ENCODE measurements at places on chromosomes 16 and 17. TPM values are rescaled to one million over a fixed set of nuclear protein-coding genes. Genes with fewer than 3 reads are reported as not detected.
A peak's percentile ranks its signal among the peaks of the same experiment; 100 is the strongest.

RGS11 gene
- not detected for total RNA-seq

PCGF2 gene
- 4.2 TPM for total RNA-seq

C1QTNF8 gene
- not detected for total RNA-seq

PARD6A gene
- total RNA-seq: 11.5 TPM

ZP2 gene
- total RNA-seq: not detected

KRTAP4-4 gene
- total RNA-seq: not detected

DNA sequence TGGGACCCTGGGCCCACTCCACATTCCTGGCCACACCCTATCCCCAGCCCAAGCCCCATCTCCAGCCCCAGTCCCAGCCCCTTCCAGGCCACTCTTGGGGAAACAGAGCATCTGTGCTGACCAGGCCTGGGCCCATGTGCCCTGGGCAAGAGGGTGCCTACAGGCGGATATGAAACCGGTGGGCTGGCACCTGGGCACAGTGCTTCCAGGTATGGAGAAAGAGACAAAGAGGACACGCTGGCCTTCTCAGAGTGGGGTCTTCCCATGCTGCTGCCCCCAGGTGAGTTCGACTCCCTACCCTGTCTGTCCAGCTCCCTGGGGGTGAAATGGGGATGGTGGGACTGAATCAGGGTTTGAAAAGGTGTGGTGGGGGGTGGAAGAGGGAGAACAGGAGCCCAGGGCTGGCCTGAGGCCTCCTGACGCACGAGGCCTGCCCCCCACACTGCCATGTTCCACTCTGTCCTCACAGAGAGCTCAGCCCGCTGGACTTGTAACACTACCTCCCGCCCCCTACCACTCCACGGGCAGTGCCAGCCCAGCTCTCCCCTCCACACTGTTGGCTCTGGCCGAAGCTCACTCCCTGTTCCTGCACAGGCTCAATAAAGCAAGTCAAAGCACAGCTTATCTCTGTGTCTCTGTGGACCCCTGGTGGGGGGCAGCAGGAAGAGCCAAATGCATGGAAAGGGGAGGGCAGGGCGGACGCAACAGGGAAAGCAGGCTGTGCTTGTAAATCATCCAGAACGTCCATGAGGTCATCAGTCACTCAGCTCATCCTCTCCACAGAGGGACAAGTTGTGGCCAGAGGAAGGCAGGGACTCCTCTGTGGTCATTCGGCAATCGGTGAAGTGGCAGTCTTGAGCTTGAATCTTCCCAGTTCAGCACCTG, 71.1 kb upstream of the TMEM97 start:
- DNase-seq: no peak
- no peaks in the 10 kb centered on the region for H3K36me3 ChIP-seq
- peaks cover 4% of the 10 kb centered on the region for H3K27me3 ChIP-seq
- no peak overlapping the region for H3K4me3 ChIP-seq

DNA sequence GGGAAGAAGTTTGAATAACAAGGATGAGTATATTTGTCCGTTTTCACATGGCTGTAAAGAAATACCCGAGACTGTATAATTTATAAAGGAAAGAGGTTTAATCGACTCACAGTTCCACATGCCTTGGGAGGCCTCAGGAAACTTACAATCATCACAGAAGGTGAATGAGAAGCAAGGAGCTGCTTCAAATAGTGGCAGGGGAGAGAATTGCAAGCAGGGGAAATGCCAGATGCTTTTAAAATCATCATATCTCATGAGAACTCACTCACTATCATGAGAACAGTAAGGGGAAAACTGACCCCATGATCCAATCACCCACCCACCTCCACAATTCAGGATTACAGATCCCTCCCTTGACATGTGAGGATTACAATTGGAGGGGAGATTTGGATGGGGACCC, 212.8 kb upstream of the CDH8 start:
- DNase-seq: no peak
- H3K4me1 ChIP-seq: no peaks in the 10 kb centered on the region
- H3K27me3 ChIP-seq: no peaks in the 10 kb centered on the region
- H3K27ac ChIP-seq: no peak overlapping the region
- H3K36me3 ChIP-seq: no peaks in the 10 kb centered on the region

DNA sequence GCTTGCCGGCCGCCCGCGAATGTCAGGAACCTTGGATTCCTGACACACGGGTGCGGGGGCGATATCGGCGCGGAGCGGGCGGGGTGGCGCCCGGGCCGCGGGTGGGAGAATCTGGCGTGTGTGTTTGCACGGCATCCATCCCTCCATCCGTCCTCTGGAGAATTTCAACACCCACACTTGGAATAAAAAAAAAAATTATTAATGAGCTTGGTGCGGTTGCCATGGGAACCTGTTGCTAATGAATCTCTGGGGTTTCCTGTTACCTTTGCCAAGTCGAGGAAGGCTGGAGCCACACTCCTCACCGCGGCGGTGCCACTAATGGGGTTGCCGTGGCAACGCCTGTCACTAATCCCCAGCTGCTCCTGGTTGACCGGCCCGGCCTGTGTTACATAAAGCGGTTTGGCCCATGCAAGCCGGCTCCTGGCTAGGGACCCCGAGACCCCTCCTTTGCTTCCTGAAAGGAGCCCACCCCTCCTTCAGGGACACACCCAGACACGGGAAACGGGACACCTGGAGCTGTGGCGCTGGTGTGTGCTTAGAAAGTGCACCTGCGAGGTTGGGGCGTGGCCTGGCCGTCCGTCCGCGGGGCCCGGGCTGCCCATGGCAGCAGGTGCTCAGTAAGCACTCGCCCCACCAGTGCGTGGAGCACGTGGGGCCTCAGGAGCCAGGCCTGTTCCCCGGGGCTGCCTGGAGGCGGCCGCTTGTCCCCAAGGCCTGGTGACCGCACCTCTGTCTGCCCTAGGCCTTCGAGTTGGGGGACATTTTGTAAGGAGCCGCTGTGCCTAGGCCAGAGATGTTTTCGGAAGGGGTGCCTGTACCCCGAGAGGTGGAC, 14.6 kb downstream of the CACNA1H start:
- H3K27me3 ChIP-seq: peaks cover 2% of the 10 kb centered on the region
- H3K36me3 ChIP-seq: no peaks in the 10 kb centered on the region
- no peaks in the 10 kb centered on the region for H3K4me1 ChIP-seq

DNA sequence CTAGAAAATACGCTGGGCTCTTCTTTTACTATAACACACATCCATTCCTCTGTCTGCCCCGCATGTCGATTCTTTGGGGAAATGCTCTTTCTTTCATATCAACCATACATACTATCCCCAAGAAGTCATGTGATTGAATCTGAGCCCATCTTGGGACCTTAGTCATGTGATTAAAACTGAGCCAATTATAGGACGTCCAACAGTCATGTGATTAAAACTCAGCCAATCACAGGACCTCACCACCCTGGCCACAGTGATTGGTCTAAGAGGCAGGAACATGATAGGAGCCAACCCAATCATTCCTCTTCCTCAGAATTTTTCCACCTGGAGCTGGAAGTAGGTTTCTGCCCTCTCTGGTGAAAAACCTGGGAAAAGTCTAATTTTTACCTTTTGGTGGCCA, 78.8 kb downstream of the TMEM114 start:
- H3K4me1 ChIP-seq: no peaks in the 10 kb centered on the region
- H3K4me3 ChIP-seq: no peak overlapping the region
- no peak overlapping the region for H3K27ac ChIP-seq

- peak; percentile 57 for DNase-seq
- peak overlapping the region; percentile 27 for H3K4me3 ChIP-seq
- peaks cover 6% of the 10 kb centered on the region for H3K36me3 ChIP-seq
Measured at GRCh38 chr16:84544031-84544773, 39.7 kb upstream of the MEAK7 start.

GRCh38 chr16:70800311-70800710, 647 bp downstream of the VAC14 start:
- no peaks in the 10 kb centered on the region for H3K27me3 ChIP-seq
- peaks cover 32% of the 10 kb centered on the region for H3K4me1 ChIP-seq
- H3K27ac ChIP-seq: peak overlapping the region; percentile 44
- peak overlapping the region; percentile 87 for H3K4me3 ChIP-seq

DNA sequence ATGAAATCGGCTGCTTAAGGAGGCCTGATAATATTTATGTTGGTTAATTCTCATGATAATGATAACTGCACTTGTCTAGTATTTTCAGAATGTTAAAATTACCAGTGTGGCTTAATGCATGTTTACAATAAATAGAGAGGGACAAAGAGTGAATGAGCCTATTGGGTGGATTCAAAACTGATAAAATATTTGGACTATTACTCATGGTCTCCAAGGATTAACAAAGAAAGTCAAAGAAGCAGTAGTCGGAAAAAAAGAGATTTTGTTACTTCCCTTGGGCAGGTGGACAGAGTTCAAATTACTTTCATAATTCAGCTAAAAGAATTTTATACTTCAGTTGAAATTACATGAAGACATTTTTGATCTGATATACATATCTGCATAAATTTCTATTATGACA, 258.2 kb upstream of the PMFBP1 start:
- DNase-seq: no peak
- no peaks in the 10 kb centered on the region for H3K4me1 ChIP-seq
- no peak overlapping the region for H3K4me3 ChIP-seq

DNA sequence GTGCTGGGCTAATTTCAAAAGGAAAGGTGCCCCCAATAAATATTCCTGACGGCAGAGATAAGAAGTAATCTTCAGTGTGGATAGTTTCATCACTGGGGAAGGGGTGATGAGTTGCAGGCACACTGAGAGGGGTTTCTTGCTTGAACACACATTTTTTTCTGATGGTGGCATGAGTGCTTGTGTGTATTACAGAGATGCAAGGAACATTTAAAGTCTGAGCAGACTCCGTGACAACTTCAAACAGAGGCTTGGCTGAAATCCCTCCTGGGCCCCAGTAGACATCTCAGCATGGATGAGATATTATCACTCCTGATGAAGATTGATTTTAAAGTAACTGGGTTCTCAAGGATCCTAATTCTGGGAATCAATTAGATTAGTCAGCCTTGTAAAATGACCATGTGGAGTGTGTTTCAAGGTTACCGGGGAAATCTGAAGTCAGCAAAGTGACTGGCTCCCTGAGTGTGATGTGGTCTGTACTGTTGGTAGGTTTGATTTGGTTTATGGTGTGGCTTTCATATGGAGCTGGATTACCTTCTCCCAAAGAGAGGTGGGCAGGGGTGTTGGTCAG, 435.8 kb upstream of the EEF2KMT start:
- no peak overlapping the region for H3K4me3 ChIP-seq
- H3K36me3 ChIP-seq: no peaks in the 10 kb centered on the region
- H3K27me3 ChIP-seq: peaks cover 4% of the 10 kb centered on the region
- H3K4me1 ChIP-seq: no peaks in the 10 kb centered on the region
- DNase-seq: no peak

DNA sequence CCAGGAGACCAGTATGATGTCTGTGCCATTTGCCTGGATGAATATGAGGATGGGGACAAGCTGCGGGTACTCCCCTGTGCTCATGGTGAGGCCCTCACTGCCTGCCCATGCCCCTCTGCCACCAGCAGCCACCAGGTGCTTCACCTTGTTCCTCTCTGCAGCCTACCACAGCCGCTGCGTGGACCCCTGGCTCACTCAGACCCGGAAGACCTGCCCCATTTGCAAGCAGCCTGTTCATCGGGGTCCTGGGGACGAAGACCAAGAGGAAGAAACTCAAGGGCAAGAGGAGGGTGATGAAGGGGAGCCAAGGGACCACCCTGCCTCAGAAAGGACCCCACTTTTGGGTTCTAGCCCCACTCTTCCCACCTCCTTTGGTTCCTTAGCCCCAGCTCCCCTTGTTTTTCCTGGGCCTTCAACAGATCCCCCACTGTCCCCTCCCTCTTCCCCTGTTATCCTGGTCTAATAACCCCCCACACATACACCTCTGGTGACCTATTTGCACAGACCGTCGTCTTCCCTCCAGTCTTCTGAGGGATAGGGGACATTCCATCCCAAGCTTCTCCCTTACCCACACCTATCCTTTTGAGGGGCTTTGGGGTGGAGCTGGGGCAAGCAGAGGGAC, 3.7 kb downstream of the PFN1 start:
- H3K4me1 ChIP-seq: peaks cover 52% of the 10 kb centered on the region
- H3K27me3 ChIP-seq: peaks cover 1% of the 10 kb centered on the region
- peak overlapping the region; percentile 90 for H3K4me3 ChIP-seq
- peak; percentile 51 for DNase-seq
- H3K36me3 ChIP-seq: peaks cover 71% of the 10 kb centered on the region

- H3K27me3 ChIP-seq: no peaks in the 10 kb centered on the region
- peak overlapping the region; percentile 74 for H3K4me3 ChIP-seq
- peaks cover 74% of the 10 kb centered on the region for H3K4me1 ChIP-seq
Measured at GRCh38 chr17:74212209-74212912, 1.0 kb upstream of the TTYH2 start.

DNA sequence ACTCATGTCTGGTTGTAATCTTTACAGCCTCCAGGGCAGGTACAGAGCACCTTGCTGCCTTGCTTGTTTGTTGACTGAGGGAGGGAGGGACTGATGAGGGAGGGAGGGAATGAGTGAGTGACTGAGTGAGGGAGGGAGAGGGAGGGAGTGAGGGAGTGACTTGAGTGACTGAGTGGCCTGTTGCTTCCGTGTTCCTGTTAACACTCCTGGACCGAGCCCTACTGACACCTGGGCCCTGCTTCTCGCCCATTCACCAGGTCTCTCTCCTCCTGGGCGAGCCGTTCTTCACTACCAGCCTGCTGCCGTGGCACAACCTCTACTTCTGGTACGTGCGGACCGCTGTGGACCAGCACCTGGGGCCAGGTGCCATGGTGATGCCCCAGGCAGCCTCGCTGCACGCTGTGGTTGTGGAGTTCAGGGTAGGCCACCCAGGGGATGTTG, 41.2 kb downstream of the PRMT7 start:
- DNase-seq: no peak
- no peak overlapping the region for H3K4me3 ChIP-seq
- H3K36me3 ChIP-seq: peaks cover 51% of the 10 kb centered on the region
- H3K27me3 ChIP-seq: no peaks in the 10 kb centered on the region
- H3K4me1 ChIP-seq: peaks cover 22% of the 10 kb centered on the region
